ENCODE measurements at places on chromosomes 4 and X.
A peak's percentile ranks its signal among the peaks of the same experiment; 100 is the strongest.

GRCh38 chr4:64248186-64248585 is 161.1 kb downstream of the TECRL start:
- DNase-seq = no peak

DNA sequence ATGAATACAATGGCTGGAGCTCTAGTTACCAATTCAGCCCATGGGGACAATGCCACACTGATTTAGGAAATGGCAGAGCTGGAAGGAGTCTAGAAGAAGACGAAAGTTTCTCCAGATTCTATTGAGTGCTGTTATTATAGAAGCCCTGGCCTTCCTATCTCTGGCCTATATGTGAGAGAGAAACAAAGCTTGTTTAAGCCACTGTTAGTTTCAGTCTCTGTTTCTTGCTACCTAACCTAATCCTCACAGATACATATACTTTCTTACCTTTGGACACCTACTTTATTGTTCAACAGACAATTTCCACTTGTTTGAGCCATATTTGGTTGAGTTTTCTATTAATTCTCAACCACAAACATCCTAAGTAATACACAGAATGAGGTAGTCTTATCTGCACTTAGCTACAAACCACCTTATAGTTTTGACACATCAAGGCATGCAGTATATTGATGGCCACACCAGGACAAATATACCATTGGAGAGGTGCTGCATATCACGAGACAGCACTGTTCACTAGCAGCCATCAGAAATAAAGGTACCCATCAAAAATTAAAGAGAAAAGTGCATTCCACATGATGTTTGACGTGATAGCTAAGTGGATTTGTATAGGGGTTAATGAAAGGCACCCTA is 190.2 kb downstream of the SMIM20 start:
- no peak for DNase-seq

DNA sequence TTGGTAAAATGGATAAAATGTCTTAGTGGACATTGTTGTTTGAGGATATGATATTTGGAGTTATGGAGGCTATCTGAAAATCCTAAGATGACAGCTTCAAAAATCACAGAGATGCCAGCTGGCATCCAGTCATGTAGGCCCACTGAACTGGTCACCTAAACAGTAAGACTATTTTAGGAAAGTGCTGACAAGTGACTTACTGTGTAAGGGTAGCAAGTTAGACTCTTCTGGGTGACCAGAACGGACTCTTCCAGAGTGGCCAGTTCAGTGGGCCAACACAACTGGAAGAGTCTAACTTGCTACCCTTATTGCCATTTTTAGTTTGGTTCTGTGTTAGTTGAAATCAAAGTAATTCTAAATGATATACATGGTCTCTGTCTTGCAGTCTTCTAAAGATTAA is 61.4 kb upstream of the ATP8A1 start:
- no peak for DNase-seq

DNA sequence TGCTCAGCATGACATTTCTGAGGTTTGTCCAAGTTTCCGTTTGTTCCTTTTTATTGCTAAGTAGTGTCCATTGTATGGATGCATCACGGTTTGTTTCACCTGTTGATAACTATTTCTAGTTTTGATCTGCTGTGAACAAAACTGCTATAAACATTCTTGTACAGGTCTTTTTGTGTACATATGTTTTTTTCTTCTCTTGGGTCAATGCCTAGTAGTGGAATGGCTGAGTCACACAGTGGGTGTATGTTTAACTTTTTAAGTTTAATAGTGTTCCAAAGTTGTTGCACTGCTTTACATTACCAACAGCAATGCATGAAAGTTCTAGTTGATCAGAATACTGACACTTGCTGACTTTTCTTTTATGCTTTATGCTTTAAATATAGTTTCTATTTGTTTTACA is 76.7 kb downstream of the MAOB start:
- DNase-seq = no peak

DNA sequence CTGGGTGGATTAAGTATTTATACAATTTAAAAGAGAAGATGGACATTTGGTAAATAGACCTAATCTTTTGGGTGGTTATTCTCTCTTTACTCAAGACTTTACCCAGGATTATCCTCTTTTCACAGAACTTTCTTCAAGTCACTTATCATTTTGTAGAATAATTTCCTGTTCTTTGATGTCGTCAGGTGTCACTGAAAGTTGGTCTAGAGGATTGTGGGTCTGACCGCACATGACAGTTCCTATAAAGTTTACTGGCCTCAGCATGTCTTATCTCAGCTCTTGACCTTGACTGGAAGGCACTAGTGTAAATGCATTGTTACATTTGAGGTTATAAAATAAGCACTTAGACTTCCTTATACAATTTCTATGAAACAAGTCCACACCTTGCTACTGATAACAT is 139.9 kb upstream of the SLC4A4 start:
- no peak for DNase-seq

GRCh38 chrX:143837010-143837843 is 46.6 kb upstream of the UBE2NL start:
- DNase-seq = no peak

GRCh38 chr4:80726471-80726870 is 304.0 kb upstream of the BMP3 start:
- no peak for DNase-seq

- no peak for DNase-seq
Observed at GRCh38 chrX:18389966-18390365, 35.4 kb upstream of the CDKL5 start.

- no peak for DNase-seq
Observed at GRCh38 chr4:77465271-77465670, 140.3 kb upstream of the CXCL13 start.

- no peak for DNase-seq
Observed at GRCh38 chr4:113893546-113893945, 85.9 kb downstream of the ARSJ start.

GRCh38 chr4:114076899-114077570 is 97.6 kb upstream of the ARSJ start:
- DNase-seq = no peak

- DNase-seq = no peak
Observed at GRCh38 chr4:101037249-101037648, 310.1 kb downstream of the PPP3CA start.

GRCh38 chrX:129697204-129697829 is 41.5 kb upstream of the XPNPEP2 start:
- no peak for DNase-seq

DNA sequence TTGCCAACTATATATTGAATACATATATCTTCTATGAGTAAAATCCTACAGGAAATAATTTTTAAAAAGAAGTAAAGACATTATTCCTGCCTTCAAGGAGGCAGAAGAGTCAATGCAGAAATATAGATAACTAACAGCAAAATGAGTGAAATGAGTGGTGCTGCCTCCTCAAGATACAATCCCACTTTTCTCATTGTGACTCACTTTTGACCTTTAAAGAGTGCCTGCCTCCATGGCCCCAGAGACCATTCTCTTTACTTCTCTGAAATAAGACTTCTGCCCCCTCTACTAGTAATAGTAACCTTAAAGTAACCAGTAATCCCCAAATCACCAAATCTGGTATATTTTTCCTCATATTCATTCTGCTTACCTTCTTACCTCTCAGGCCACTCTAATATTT is 15.5 kb downstream of the SLC10A7 start:
- DNase-seq = no peak

- no peak for DNase-seq
Observed at GRCh38 chr4:35080799-35081198, 1163.5 kb downstream of the ARAP2 start.

GRCh38 chr4:168864821-168865541 is 145.1 kb downstream of the CBR4 start:
- DNase-seq = no peak

- peak; percentile 50 for DNase-seq
Observed at GRCh38 chrX:50469206-50469605, 1.4 kb downstream of the DGKK start.

DNA sequence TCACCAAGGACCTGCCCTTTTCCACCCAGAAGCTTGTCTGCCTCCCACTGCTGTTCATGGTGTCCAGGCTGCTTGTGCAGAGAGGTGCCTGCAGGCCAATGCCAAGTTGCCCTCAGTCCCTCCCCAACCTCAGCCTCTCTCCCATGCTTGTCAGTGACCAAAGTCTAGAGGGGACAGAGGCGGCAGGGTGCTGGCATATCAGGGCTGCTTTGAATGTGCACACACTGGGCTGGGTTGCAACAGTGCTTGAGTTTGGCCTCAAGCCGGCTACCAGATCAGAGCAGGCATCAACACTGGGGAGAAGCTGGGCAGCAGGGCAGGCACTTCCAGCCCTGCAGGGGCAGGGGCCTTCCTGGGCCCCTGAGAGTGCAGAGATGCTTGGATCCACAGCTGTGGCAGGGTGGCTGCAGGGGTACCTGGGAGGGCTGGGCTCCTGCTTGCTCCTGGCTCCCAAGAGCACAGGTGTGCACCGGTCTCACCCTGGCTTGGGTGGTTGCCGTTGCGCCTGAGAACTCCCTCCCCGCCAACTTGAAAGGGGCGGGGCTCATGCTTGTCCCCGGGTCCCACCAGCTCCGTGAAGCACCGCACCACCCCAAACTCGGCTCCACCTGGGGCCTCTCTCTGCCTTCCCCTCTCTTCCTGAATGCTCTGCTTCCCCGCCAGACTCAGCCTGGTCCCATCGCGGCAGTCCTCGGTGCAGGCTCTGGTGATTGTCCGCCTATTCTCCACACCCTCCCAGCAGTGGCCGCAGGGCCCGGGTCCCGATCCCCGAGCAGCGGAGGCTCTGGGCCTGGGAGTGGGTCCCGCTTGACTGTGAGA is 1681.9 kb upstream of the ADGRL3 start:
- DNase-seq = no peak

DNA sequence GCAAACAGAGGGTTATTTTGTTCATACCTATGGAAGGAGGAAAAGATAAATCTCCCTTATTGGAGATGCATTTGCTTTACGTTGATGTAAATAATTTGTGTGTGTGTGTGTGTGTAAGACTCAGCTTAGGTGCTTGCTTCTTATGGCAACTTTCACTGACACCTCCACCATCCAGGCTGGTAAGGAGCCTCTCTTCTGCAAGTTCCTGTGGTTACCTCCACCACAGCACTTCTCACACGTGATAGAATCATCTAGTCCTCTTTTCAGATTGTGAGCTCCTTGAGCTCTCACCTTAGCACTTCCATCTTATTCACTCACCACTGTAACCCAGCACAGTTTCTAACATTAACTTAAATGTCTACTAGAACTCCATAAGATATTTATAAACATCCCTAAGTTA is 553.7 kb downstream of the FGF13 start:
- DNase-seq = no peak

DNA sequence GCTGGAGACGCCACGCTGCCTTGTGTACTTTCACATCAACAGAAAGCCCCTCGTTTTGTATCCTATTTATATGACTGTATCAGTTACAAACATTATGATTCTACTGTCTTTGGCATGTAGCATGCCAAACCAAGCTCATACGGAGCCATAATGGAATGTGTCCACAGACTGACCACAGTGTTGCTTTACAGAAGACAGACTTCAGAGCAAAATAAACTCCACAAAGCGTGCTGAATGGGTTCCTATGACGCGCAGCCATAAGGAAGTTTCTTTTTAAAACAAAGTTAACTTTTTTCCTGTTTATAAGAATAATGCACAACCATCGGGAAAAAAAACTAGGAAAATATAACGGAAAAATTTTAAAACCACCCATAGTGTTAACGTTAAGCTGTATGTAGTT is 136.0 kb downstream of the STOX2 start:
- no peak for DNase-seq

DNA sequence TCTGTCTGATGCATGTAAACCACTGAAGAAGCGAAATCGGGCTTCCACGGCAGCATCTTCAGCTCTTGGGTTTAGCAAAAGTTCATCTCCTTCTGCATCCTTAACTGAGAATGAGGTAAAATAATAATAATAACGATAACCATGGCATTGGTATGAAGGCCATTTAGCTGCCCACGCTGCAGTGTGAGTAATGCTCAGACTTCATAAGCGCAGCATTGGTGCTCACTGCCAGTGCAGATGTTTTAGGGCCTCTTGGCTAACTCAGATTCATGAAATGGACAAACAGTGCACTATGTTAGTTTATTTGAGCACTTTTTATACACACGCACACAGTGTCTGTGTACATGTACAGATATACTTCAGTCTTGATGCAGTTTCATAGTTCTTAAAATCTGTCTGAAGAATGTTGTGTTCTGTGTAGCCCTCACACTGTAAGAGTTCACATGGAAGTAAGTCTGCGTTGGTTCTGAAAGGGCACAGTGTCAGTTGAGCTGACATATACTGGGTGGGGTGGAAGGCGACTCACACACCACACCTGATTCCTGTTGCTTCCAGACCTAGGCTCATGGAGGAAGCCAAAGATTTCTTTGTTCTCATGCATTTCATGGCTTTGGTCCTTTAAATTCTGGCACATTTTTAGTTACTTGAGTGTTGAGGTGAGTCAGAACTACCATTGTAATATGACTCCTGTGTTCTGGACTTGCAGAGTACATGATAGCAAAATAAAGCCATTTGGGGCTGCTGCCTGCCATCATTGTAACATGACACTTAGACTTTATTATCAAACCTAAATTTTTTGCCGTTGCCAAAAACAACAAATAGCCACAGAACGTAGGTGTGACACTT is 68.7 kb downstream of the NSD2 start:
- DNase-seq = no peak

- no peak for DNase-seq
Observed at GRCh38 chr4:121428721-121429120, 47.9 kb upstream of the QRFPR start.

DNA sequence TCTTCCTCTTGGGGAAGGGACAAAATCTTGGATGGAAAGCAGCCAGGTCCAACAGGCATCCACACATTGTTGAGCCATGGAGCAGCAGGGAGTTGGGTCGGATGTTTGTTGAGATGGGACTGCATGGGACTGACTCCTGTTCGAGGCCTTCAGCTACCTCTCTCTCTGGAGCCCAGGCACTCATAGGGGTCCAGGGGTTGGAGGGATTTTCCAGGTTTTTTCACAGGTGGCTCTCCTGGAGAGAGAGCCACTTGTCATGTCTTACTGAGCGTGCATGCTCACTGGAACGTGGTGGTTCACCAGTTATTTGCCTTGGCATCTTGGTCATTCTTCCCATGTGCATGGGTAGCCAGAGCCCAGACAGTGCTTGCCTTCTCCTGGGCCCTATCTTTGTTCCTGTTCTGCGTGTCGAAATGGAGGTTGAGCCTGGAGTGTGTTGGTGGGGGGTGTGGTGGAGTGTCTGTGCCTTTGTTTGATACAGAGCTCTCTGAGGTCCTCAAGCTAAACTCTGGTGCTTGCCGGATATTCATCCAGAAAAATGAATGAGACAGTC is 60.6 kb downstream of the NBDY start:
- no peak for DNase-seq

GRCh38 chrX:24301060-24301459 is 12.8 kb downstream of the SUPT20HL2 start:
- no peak for DNase-seq

DNA sequence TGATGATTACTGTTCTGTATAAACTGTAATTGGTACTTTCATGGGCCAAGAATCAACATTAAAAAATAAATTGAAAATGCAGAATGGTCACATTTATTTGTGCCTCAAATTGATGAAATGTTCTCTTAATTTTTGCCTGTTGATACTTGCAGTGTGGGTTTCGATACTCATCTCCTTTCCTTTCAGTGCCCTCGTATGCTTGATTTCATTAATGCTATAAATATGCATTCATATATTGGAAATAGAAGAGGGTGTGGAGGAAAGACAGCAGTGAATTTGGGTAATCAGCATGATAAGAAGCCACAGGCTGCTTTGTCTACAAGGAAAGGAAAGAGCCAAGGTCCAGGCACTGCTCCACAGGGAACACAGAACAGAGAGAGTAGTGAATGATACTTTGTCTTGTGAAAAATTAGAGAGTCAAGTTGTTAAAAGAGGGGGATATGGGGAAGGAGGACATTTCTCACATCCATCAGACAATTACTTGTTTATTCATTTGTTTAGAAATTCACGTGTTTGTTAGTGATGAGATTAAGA is 1.0 kb upstream of the DDX60 start:
- DNase-seq = no peak

- no peak for DNase-seq
Observed at GRCh38 chr4:169925678-169926077, 100.5 kb downstream of the MFAP3L start.

All from nephron progenitor cell (in vitro differentiated cells).